Stimulated activated CD8-positive, alpha-beta memory T cell treated with anti-CD3 and anti-CD28 coated beads, Interleukin-15, amount 100 ng/mL, for 1 hour (primary cell): ENCODE measurements at places on chromosomes 2 and 18.

DNA sequence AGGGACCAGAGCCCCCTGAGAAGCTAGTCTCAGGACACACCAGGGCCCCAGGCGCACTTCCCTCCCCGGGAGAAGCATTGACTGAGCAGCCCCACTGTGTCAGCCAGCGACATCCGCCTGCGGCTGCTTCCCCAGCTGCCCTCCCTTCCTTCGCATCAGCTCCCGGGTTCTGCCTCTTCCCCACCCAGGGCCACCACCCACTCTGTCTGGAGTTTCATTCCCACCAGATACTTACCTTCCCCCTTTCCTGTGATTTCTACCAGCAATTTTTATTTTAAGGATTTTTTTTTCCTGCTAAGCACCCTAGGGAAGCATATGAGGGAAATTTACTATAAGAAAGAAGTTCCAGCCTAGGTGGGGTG lies 99.2 kb downstream of the SMAD7 start:
- no peak for DNase-seq

- no peak for DNase-seq
Measured at GRCh38 chr18:9742524-9743131, 34.5 kb downstream of the RAB31 start.

- DNase-seq, result no peak
Measured at GRCh38 chr2:222782201-222782730, 78.6 kb upstream of the ACSL3 start.

- DNase-seq, result no peak
Measured at GRCh38 chr2:6833300-6833604, 32.5 kb downstream of the CMPK2 start.

- no peak for DNase-seq
Measured at GRCh38 chr18:36829362-36830157, 633 bp downstream of the KIAA1328 start.

DNA sequence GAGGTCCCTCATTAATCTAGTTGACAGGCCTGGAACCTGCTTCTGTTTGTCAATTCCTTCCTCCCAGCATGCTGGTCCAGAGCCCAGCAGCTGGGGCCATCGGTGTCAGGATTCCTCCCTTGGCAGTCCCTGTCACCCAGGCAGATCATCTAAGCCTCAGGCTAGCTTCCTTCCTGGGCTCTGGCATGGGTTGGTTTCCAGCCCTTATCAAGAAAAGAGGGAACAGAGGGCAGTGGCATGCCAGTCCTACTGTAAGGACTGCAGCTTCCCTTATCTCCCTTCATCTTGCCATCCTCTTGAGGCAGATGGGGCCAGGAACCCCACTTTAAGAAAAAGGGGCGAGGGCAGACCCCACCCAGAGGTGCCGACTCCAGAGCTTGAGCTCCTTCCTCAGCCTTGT lies 10.9 kb upstream of the KCNK3 start:
- DNase-seq, result no peak

DNA sequence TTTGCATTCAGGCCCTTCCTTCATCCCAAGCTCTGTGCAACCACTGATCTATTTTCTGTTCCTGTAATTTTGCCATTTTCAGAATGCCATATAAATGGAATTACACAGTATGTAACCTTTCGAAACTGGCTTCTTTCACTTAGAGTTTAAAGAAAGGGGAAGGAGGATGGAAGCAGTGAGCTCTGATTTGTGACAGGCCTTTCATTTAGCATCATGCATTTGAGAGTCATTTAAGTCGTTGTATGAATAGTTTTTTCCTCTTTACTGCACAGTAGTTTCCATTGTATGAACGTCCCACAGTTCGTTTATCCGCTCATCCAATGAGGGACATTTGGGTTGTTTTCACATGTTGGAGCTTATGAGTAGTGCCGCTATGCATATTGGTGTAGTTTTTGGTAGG lies 67.0 kb downstream of the LBH start:
- DNase-seq, result no peak

DNA sequence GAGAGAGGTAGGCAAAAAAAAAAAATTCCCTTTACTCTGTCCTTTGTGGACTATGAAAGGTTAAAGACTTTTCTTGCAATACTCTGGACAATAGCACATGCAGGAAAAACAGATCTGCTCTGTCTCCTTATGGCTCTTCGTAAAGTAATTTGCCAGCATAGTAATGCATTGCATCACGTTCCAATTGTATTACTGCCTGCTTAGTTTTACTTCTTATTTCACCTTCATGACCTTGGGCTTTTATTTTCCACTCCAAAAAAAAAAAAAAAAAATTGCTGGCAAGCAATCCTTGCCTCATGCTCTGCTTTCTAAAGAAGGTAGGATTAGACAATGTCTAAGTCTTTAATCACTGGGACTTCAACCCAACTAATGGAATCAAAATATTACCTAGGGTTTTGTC lies 1802.7 kb downstream of the SUCLG1 start:
- DNase-seq, result no peak

- no peak for DNase-seq
Measured at GRCh38 chr2:226159875-226160479, 639.6 kb downstream of the IRS1 start.

DNA sequence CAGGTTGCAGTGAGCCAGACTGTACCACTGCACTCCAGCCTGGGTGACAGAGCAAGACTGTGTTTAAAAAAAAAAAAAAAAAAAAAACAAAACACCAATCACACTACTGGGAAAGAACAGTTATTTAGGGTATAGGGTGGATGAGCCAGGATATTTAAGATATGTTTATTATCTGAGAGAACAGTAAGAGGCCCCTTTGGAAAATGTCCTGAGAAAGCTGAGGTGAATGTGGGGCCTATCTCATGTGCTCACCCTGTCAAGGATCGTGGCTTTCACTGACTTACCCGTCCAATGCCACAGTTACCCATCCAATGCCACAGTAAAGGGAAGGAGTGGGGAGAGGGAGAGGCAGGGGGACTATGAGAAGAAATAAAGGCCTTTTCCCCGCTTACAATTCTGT lies 19.9 kb upstream of the ENOSF1 start:
- DNase-seq, result no peak
